ENCODE measurements at places on chromosomes 5 and 9.
A peak's percentile ranks its signal among the peaks of the same experiment; 100 is the strongest.

- DNase-seq, result peak; percentile 21
These were observed 5.7 kb upstream of the LARP1 start for GRCh38 chr5:154749491-154749890.

DNA sequence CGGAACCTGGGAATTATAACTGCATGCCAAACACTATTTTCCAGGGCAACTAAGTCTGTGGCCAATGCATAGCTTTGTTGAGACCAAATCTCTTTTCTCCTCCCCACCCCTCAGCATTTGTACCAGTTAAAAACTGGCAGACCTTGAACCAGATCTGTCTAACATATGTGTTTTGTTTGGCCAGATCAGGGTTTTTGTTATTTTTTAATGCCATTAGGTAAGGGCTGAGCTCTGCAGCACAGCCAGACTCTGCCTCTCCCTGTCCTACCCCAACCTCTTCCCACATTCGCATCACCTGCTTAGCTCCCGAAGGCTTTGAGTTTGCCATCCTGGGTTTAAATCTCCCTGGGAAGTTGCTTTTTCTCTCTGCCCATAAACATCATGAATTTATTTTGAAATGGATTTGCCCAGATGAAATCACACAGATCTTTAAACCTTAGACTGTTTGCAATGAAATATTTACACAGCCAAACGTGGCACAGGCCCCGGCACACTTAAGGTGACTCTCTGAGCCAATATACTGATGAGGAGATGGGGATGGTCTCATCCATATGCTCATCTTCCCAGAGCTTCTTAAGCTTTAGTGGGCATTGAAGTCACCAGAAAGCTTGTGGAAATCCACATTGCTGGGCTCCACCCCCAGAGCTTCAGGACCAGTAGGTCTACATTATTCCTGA, 54.0 kb upstream of the ALDH1B1 start:
- no peak for DNase-seq

- peak; percentile 57 for DNase-seq
These were observed 1.5 kb downstream of the GDNF start for GRCh38 chr5:37838152-37838932.

GRCh38 chr9:135830496-135830895, 76.8 kb downstream of the CAMSAP1 start:
- no peak for DNase-seq

- DNase-seq, result no peak
These were observed 543.7 kb downstream of the DMRTA1 start for GRCh38 chr9:22990349-22990748.
